Natural killer cell (primary cell): ENCODE measurements at places on chromosomes 11 and 22. TPM values are rescaled to one million over a fixed set of nuclear protein-coding genes. Genes with fewer than 3 reads are reported as not detected.

DNA sequence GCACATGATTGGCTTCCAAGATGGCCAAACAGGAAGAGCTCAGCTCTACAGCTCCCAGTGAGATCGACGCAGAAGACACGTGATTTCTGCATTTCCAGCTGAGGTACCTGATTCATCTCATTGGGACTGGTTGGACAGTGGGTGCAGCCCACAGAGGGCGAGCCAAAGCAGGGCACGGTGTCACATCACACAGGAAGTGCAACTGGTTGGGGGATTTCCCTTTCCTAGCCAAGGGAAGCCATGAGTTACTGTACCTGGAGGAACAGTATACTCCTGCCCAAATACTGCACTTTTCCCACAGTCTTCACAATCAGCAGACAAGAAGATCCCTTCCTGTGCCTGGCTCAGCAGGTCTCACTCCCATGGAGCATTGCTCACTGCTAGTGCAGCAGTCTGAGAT is 131.2 kb downstream of the DLG2 start:
- no peak for DNase-seq

DNA sequence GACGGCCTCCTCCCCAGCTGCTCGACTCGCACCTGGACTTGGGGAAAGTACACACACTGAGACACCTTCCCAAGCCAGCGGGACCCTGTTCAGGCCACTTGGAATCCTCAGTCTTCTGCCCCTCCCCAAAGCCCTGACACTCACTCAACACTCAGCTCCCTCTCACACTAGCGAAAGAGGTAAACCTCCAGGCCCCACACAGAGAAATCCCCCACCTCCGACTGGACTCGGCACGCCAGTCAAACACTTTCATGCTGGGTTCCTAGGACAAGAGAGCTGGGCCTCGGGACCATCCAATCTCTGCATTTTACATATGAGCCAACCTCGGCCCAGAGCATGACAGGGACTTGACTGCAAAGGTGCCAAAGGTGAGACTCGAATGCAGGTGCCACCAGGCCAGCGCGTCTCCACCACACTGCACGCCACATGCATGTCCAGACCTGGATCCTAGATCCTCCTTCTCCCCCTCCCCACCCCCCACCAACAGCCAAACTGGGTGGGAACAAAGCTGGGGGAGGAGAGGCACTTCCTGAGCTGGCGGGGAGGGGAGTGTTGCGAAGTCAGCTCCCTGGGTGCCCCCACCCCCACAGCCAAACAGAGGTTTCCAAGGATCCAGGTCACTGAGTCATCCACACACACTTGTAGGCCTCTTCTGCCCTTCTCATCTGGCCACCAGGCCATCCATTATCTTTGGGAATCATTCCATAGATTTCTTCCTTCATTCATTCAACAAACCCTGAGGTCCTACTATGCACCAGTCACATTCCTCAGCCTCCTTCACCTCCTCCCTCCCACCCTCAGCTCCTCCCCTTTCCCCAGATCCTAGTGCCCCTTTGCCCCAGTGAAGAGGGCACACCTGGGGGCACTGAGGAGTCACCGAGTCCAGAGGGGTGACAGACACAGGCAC is 10.7 kb upstream of the CD5 start:
- DNase-seq = no peak

DNA sequence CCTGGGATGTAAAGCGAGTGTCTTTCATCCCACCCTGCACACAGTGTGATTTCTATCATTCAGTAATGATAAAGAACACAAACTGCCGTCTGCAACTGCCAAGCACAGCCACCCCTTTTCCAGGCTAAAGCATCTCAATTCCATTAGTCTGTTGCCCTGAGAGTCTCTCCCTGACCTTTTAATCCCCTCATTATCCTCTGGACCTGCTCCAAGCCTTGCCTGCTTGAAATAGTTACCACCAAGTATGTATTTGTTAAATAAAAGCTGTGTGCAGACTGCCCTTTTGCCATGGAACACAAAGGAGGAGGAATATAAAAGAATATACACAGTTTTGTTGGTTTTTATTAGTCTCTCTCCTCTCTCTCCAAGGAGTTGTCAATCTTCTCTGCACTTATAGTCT is 13.0 kb downstream of the GRAP2 start:
- no peak for DNase-seq

DNA sequence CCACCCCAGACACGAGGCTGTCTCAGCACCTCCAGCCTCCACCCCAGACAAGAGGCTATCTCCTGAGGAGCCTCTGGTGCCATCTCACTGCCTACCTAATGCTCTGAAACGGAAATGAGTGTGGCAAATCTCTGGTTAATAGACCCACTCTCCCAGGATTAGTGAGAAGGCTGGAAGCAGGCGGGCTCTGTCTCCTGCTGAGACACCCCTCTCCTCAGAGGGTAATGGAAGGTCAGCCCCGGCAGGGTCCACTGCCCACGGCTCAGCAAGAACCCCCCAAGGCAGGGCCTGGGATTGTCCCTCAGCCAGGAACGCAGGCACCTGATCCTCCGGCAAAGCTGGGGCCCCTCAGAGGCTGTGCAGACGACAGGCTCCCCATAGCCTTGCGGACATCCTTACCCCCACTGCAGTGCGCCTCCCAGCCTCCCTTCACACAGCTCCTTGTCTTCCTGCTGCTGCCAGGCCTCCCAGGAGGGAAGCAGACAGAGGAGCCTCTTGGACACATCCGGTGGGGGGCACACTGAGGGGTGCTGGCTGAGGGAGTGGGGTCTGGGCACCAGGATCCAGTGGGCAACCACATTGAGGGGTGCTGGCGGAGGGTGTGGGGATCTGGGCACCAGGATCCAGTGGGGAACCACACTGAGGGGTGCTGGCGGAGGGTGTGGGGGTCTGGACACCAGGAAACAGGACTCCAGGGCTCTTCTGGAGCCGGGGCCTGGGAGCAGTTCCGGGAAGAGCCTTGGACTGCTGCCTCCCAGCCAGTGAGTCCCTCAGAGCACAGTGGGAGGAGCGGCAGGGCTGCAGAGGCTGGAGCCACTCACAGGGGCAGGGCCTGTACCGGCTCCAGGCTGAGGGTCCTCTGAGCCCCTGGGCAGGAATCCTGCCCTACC is 13.1 kb downstream of the CHID1 start:
- DNase-seq = no peak

DNA sequence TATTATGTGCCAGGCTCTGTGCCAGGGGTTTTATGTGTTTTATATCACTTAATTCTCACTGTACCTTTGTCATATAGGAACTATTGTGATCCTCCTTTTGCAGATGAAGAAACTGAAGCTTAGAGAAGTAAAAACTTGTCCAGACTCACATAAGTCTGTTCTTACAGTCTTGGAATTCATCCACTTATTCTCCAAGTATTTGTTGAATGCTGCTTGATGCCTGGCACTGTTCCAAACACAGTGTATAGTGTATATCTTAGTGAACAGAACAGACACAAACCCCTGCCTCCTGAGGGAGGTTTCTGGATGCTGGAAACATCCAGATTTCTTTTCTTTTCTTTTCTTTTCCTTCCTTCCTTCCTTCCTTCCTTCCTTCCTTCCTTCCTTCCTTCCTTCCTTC is 29.0 kb upstream of the FGF3 start:
- no peak for DNase-seq

- DNase-seq = no peak
These were observed at the start of gene C11orf86 for GRCh38 chr11:66974724-66975404. Gene C11orf86, plus strand, starts transcription at chr11:66975304. Its CDS starts 59 bp downstream, at chr11:66975363.

- DNase-seq = no peak
These were observed 11.0 kb downstream of the SULT4A1 start for GRCh38 chr22:43851058-43851978.

DNA sequence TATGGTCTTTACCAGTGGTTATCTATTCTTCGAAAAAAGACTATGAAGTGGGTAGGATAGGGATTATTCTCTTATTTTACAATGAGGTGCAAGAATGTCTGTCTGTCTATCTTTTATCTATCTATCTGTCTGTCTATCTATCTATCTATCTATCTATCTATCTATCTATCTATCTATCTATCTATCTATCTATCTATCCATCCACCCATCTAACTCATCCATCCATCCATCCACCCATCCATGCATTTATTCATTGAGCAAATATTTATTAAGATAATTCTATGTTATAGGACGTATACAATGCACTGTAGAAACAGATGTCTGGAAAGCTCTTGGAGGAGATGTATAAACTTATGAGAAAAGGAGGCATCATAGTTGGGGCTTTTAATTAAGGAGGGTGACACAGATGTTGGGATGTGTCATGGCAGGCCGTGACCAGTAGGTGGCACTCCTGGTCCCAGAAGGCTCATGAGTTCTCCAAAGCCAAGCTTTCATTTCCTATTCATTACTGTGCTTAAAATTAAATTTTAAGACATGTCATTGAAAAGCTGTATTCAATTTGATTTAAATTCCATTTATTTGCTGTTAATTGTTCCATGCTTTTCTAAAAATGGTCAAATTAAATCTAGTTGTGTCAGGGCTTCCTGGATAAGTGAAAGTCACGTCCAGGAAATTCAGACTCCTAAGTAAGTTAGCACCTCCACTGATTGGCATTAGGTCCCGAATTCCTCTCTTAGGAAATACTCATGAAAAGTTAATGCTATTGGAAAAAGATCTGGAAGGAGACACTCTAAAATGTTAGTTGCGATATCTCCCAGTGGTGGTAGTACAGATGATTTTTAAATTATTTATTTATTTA is 19.0 kb upstream of the E2F8 start:
- peak; percentile 76 for DNase-seq

DNA sequence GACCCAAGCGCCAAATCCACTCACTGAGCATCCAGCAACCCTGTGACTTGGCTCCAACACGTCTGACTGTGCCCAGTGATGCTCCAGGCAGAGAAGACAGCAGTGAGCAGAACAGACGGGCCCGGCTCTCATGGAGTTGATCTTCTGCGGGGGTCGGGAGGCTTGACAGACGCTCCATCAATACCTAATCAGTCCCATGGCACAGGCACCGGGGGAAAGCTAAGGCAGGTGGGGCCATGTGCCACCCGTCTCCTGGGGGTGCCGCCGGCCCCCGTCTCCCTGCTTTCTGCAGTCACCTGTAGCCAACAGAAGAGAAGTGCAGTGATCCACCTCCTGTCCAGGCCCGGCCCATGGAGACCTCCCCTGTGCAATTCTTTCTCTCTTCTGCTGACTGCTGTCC is 47.5 kb downstream of the LINC01488 start:
- no peak for DNase-seq

DNA sequence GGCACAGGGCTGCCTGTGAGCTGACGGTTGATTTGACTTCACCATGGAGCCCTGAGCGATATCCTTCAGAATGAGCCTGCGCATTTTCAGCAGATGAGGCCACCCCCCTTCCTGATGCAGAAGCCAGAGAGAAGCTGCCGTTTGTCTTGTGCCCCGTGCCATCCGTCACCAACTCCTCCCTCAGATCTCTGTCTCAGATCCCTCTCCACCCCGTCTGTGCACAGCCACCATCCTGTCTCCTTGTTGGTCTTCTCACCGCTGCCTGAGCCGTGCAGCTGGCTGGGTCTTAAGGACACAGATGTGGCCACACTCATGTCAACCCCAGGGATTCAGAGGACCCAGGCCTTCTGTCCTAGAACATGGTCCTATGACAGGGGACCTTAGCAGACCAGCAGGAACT is 293.9 kb downstream of the TBC1D22A start:
- no peak for DNase-seq

DNA sequence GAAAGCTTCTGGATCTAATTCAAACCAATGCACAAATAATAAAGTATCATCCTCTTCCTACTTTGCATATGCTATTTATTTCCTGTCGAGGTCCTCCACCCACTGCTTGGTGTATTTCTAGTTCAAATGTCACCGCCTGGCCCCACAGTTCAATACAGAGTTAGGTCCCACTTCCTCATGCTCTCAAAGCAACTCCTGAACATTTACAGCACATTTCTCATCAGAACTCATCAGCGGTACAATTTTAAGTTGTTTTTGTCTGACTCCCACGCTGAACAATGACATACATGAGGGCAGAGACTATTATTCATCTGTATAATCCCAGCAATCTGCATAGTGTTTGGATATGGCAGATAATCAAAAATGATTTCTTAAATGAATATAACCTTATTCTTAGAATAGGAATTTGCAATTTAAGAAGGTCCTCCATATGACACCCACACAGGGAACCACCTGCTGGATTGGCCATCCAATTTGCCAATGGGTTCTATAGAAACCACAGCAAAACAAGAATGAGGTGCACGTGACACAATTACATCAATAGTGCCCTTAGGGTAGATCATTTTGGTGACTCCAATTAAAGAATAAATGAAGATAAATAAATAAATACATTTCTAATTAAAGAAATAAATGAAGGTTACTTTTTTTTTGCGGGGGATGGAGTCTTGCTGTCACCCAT is 54.2 kb downstream of the SLC25A17 start:
- peak; percentile 48 for DNase-seq

- no peak for DNase-seq
These were observed 1.1 kb downstream of the NPAT start for GRCh38 chr11:108221371-108221770.

DNA sequence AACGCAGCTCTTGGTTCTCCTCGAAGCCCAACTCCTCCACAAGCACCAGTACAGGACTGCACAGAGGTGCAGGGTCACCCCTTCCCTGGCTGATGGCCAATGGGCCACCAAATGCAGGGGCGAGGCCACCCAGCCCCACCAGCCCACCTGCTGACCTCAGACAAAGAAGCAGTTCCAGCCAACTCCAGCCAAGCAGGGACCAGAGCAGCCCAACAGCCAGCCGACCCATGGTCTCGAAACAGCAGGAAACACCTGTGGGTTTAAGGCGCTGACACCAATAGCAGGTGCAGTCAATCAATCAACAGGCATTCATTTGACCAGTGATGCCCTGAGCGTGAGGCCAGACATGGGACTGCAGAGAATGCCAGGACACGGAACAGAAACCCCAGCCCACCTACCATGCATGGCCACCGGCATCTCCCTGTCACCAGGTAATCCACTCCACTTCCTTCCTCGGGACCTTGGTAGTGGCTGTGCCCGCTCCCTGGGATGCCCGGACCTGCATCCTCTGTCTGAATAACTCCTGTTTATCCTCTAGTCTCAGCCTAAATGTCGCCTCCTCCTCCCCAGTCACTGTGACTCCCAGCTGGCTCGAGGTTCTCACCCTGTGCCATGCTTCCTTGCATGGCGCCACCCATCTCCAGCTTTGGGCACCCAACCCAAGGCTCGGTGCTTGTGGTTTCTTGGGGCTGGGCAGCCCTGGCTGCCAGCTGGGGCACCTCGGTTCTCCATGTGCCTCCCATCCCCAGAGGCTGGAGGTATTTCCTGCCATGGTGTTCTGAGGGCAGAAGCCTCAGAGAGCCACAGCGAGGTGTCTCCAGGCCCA is 1475.4 kb downstream of the BRD1 start:
- DNase-seq = no peak

DNA sequence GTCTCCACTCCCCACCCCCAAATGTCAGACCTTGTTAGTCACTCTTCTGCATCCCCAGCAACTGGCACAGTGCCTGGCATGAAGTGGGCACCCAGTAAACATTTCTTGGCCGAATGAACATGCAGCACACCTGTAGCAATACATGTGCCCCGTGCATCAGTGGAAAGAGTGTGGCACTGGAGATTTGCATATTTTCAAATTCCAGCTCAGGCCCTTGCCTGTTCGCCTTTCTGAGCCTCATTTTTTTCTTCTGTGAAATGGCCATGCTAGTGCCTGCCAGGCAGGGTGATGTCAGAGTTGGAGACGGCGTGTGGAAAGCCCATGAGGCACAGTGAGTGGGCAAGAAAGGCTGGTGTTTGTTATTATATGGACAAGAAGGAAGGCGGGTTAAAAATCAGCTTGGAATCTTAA is 38.7 kb downstream of the CD82 start:
- DNase-seq = no peak

- no peak for DNase-seq
These were observed 57.0 kb downstream of the PHF21A start for GRCh38 chr11:46064221-46064620.

Gene EIF3M
- 165 TPM for total RNA-seq

Gene PNPLA5
- not detected for total RNA-seq

Gene OR8D1
- total RNA-seq = not detected

Gene PYGM
- total RNA-seq = 4.1 TPM

Gene SMTNL1
- not detected for total RNA-seq

Gene MUS81
- 73.6 TPM for total RNA-seq

Gene TNNI2
- 3.6 TPM for total RNA-seq

Gene FOXRED1
- 37.9 TPM for total RNA-seq
